Neural crest cell (in vitro differentiated cells): ENCODE measurements at places on chromosomes 11 and 22. TPM values are rescaled to one million over a fixed set of nuclear protein-coding genes. Genes with fewer than 3 reads are reported as not detected.

- no peak overlapping the region for H3K4me3 ChIP-seq
- peak; percentile 31 for DNase-seq
- H3K4me1 ChIP-seq: peaks cover 17% of the 10 kb centered on the region
- H3K27ac ChIP-seq: no peak overlapping the region
- H3K36me3 ChIP-seq: no peaks in the 10 kb centered on the region
- H3K27me3 ChIP-seq: peaks cover 45% of the 10 kb centered on the region
Observed at GRCh38 chr22:20015971-20016733, 471 bp downstream of the ARVCF start.

DNA sequence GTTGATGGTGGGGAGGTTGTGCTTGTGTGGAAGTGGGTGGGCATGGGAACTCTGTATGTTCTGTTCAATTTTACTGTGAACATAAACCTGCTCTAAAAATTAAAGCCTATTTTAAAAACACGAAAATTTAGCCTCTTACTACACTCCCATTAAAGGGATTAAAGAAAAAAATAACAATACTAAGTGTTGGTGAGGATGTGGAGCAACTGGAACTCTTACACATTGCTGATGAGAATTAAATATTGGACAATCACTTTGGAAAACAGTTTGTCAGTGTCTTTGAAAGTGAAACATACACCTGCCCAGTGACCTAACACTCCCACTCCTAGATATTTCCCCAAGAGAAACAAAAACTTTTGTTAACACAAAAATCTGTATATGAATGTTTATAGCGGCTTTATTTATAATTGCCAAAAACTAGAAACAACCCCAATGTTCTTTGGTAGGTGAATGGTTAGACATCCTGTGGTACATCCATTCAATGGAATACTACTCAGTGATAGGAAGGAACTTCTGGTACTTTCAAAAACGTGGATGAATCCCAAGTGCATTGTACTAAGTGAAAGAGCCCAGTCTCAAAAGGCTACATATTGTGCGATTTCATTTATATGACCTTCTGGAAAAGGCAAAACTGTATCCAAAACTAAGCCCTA, 23.5 kb downstream of the LRRC32 start:
- peaks cover 3% of the 10 kb centered on the region for H3K36me3 ChIP-seq
- no peak for DNase-seq
- no peaks in the 10 kb centered on the region for H3K4me1 ChIP-seq
- H3K27ac ChIP-seq: no peak overlapping the region

DNA sequence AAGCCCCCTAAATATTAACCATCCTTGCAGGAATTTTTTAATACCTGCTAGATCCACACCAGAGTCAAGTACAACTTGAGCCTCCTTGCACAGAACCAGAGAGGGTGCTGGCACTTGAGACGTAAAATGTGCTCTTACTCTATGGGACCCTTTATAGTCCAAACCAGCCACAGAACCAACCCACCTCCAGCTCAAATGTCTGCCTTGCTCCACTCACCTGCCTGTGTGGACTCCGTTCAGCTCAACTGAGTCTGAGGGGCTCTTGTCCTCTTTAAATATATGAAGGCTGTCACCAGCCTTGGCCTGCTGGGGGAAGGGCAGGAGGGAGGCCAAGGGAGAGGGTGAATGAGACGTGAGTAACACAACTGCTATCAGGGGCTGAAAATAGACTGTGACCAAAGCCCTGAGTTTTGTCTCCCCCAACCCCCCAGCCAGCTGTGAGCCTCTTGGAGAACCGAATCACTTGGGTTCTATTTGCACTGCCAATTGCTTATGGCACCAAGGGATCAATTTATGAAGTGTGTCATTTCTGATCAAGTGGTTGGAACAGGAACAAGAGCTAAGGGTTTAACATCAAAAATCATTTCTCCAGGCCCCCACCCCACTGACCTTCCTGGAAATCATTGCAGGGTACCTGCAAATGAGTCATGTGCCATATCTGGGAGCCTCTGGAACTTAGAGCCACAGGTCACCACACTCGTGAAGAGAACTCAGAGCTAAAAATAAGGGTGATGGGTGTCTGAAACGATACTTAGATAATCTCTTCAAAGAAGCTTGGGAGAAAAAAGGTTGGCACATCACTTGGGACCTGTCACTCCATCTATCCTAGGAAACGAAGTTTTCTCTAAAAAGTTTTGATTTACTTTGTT, at the start of gene CSRP3:
Gene CSRP3 (minus strand): TSS at position 247 of the 869 bp plus-strand sequence. CDS start 9,535 bp downstream, outside the sequence.
- no peak within 1 kb of the TSS for H3K4me3 ChIP-seq
- no peak within 1 kb of the TSS for H3K27ac ChIP-seq
- H3K27me3 ChIP-seq: peaks cover 59% of the 10 kb centered on the region
- peaks cover 7% of the 10 kb centered on the region for H3K4me1 ChIP-seq
- DNase-seq: no peak

DNA sequence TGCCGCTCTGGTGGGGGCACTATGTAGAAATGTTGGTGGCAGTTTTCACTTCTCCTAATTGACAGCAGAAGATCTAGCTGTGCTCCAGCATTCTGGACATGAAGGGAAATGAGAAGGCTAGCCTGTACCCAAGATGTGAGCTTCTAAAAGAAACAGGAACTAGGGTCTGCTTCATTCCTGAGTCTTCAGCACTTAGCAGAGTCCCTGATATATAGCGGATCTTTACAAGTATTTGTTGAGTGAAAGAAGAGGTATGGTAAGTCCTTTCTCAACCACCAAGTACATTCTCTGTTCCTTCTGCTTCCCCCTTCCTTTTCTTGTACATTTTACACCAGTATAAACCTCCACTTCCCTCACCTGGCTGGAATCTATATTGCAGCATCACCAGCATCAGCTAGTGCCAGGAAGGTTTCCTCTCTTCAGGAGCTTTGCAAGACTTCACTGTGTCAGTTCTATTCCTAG, 408.3 kb upstream of the CADM1 start:
- H3K4me3 ChIP-seq: no peak overlapping the region
- no peaks in the 10 kb centered on the region for H3K27me3 ChIP-seq
- H3K4me1 ChIP-seq: peaks cover 27% of the 10 kb centered on the region
- no peak overlapping the region for H3K27ac ChIP-seq

- H3K4me3 ChIP-seq: no peak overlapping the region
- H3K36me3 ChIP-seq: no peaks in the 10 kb centered on the region
- H3K27me3 ChIP-seq: no peaks in the 10 kb centered on the region
- DNase-seq: no peak
- peaks cover 28% of the 10 kb centered on the region for H3K4me1 ChIP-seq
- H3K27ac ChIP-seq: no peak overlapping the region
Observed at GRCh38 chr11:92302770-92303169, 78.2 kb downstream of the FAT3 start.

GRCh38 chr11:6637871-6638270, 17.7 kb downstream of the DCHS1 start:
- no peak overlapping the region for H3K27ac ChIP-seq
- DNase-seq: no peak
- no peaks in the 10 kb centered on the region for H3K27me3 ChIP-seq
- peaks cover 2% of the 10 kb centered on the region for H3K36me3 ChIP-seq

DNA sequence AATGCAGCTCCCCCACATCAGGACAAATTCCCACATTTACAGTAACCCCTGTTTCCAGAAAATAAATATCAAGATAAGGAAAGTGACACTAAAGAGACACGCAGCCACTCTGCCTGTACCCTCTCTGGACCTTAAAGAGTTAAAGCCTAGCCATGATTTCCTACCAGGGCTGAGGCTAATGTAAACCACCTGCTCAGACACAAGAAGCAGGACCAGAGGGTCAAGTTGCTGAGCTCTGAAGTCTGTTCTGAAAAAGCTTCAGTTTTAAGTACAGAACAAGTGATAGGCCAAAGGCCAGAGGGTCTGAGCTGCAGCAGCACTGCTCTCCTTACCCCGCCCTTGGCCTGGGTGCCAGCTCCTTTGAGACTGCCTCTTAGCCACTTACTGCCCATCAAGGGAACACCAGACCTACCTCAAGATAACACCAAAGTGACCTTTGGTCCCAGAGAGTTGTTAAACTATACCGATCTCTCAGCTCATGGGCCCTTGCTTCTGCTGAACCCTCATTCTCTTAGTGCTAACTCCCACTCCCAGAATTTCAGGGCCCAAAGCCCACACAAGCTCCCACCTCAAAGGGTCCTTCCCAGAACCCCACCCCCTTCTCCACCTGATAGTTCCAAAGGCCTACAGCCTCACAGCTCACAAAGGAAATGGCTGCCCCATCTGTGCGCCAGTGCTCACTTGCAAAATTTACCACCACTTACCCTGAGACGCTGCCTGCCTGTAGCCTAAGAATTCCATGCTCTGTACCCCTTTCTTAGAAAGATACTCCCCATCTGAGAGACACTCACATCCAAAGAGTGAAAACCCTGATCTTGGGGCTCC, 40.5 kb downstream of the IL18BP start:
- H3K27ac ChIP-seq: no peak overlapping the region
- H3K4me1 ChIP-seq: peaks cover 4% of the 10 kb centered on the region
- no peak overlapping the region for H3K4me3 ChIP-seq
- DNase-seq: no peak
- H3K27me3 ChIP-seq: no peaks in the 10 kb centered on the region

- no peak overlapping the region for H3K4me3 ChIP-seq
- H3K27me3 ChIP-seq: no peaks in the 10 kb centered on the region
- no peak for DNase-seq
- H3K4me1 ChIP-seq: no peaks in the 10 kb centered on the region
Observed at GRCh38 chr11:67664696-67665540, 9.5 kb downstream of the ALDH3B2 start.

- DNase-seq: no peak
- H3K27ac ChIP-seq: no peak overlapping the region
- no peak overlapping the region for H3K4me3 ChIP-seq
- H3K36me3 ChIP-seq: no peaks in the 10 kb centered on the region
- H3K4me1 ChIP-seq: no peaks in the 10 kb centered on the region
Observed at GRCh38 chr11:97567801-97568200, 1178.0 kb downstream of the JRKL start.

SCGB1D2 gene
- total RNA-seq: not detected in 2 replicates

STX5 gene
- total RNA-seq: 24.1 and 27.2 TPM in 2 replicates

OR4D5 gene
- not detected in 2 replicates for total RNA-seq

NR1H3 gene
- 15.2 and 19.1 TPM in 2 replicates for total RNA-seq
